Activated T-cell treated with anti-CD3 and anti-CD28 coated beads, Interleukin-2, amount 50 U/mL, for 48 hours (primary cell): ENCODE measurements at places on chromosomes 7 and 10.
A peak's percentile ranks its signal among the peaks of the same experiment; 100 is the strongest.

GRCh38 chr7:51602376-51602775, 285.8 kb upstream of the COBL start:
- DNase-seq, result no peak

- DNase-seq, result no peak
These were observed 78.3 kb downstream of the SNX10 start for GRCh38 chr7:26370011-26370410.

- DNase-seq, result no peak
These were observed 109.8 kb downstream of the GLI3 start for GRCh38 chr7:42127232-42127622.

DNA sequence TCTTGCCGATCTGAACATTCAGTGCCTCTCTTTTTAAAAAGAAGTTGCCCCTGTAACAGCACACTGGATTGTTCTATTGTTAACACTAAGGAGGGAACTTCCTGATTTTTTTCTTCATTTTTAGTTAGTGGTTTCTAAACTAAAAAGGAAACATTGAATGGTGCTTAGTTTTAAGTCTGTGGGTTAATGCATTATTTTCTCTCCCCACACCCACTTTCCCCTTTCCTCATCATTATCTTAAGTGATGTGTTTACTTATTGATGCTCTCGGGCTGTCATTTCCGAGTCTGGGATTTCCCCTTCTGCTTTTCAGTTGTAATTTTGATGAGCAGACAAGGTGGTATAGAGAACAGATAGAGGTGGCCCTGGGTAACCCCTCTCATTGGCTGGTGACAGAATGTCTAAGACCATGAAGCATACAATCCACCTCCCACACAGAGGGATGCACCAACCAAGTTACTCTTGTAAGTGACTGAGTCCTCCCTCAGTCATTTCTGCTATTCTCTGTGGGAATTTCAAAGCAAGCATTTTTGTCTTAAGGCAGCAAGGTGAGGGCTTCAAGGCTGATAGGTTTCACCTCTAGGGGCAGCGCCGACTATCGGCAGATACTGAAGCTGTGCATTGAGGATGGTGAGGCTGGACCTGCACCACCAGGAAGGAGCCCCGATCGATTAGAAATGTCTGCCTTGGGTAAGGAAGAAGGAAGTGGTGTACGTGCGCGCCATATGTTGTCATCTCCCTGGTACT, 49.5 kb downstream of the CHN2 start:
- DNase-seq, result peak; percentile 78

GRCh38 chr7:155514296-155514695, 32.1 kb downstream of the CNPY1 start:
- DNase-seq, result no peak

DNA sequence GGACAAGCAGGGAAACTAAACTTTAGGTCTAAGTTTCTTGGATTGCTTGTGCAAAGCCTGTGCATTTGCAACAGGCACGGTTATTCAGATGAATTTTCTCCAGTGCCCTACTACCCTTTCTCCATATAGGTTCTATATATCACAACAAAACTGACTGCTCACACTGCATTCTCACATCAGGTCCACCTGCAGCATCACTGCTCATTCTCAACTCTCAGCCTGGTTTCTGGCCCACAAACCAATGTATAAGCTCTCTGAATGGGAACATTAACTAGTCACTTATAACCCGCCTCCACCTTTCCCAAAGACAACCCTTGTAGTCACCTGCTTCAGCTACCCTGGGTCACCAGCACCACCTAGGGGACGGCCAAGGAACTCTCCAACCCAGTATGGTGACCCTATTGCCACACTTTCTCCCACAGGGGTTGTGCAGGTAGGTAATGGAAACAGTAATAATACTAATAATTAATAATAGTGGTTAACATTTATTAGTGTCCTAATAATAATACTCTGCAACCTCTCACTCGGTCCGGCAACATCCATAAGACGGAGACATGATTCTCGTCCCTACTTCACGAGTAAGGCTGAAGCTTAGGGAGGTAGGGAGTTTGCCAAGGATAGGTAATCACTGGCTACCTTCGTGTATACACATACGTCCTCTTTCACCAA, 97.3 kb downstream of the CLEC2L start:
- peak; percentile 81 for DNase-seq

DNA sequence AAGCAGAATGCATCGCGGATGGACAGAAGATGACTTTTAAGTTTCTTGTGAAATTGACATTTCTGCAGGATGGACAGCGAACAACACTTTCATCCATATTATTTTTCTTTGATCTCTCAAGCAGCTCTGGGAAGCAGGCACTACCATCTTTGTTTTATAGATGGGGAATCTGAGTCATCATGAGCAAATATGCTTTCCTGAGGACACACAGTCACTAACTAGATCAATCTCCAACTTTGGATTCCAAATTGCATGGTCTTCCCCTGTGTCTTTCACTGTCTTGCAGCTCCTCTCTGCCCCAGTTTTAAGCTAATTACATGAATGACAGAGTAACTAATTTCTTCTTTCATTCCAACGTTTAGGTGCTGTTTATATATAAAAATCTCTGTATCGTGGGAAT, 201.5 kb downstream of the ADAM12 start:
- no peak for DNase-seq

DNA sequence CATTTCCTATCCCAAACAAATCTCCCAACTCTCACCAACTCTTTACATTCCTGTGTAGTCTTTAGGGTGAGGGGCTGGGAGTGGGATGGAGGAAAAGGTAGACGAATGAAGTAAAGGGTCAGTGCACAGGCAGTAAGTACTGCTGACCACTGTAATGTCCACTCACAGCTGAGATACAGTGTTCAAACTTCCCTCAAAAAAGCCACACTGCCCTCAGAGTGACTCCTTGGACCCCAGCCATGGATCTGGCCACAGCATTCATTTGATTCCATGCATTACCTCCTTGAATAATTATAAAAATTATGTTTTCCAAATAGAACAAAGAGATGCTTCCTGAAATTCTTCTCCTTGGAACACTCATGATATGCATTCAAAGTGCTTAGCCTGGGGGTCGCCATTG, 19.8 kb upstream of the HIPK2 start:
- DNase-seq, result no peak

DNA sequence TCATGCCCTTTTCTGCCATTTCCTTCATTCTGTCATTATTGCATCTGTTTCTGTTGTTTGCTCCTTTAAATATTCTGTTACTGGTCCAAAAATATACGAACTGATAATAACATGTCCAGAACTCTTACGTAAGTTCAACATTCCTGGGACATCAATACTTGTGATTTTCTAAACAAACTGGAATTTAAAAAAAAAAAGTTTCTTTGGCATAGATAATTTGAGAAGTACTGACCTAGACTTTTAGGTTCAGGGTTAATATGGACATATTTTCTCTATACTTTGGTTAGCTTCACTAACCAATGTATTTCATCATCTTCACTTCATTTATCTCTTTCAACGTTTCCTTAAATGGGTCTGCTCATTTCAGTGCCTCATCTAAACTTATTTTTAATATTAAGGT, 147.3 kb downstream of the JMJD1C start:
- DNase-seq, result no peak

DNA sequence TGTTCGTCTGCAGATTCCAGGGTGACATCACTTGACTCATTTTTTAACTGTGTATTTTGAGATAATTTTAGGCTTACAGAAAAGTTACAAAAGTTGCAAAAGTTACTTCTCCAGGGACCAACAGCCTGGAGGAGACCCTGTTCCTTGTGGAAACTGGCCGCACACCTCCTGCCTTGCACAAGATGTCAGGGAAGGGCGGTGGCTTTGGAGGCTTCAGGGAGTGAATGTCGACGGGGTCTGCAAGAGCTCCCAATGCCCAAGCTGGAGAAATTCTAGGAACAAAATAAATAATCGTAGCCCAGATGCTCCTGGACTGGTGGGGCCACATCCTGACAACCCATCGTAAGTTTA, 62.2 kb upstream of the FAM20C start:
- DNase-seq, result no peak

- no peak for DNase-seq
These were observed 126.5 kb upstream of the ZNF438 start for GRCh38 chr10:31158011-31158658.

DNA sequence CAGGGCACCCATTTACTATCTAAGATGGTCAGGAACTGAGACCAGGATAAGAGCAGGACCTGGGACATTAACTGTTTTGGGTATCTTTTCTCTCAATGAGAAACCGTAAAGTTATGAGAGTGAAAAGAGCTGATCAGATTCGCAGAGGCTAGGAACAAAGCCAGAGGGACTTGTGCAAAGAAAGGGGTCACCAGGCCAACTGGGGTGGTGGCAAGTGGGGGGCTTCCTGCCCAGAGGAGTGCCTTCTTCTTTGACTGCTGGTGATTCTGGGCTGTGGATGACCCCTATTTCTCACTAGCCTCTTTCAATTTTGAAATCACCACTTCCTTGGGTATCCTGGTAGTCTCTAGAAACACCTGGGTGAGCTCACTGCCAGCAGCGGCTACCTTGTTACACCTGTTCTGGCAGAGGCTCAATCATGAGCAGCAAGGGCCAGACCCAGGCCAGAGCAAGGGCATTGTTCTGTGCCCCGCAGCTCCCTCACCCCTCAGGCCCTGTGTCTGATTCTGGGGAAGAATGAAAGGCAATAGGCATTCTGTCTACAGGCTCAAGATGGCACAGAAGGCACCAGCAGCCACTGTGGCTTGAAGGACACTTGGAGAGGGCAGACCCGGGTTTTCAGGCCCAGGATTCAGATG, 999 bp downstream of the SFTPD start:
- no peak for DNase-seq

GRCh38 chr7:51789489-51789888, 472.9 kb upstream of the COBL start:
- no peak for DNase-seq
